ENCODE measurements at places on chromosomes 12 and 14. TPM values are rescaled to one million over a fixed set of nuclear protein-coding genes. Genes with fewer than 3 reads are reported as not detected.

Gene DLK1
- total RNA-seq = not detected

DNA sequence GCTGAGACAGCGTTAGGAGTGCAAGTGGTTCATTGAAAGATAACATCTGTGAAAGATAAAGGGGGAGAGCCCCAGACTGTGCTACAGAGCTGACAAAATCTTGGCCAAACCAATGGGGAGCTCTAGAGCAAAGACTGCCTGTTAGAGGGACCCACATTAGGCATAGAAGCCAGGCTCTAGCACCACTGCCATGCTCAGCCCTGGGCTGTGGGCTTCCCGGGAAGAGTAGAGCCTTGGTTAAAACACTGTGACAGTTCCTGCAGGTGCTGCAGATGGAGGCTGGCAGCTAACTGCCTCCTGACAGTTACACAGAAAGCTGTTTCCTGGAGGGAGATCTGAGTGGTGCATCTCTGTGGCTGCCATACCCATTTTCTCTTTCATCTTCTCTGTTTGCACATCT lies 23.0 kb downstream of the TSHR start:
- DNase-seq = no peak

Gene MMP17
- 12.1 TPM for total RNA-seq

- no peak for DNase-seq
Measured at GRCh38 chr14:75427126-75427481, 718 bp upstream of the JDP2 start.

- DNase-seq = no peak
Measured at GRCh38 chr12:40016980-40017379, 88.9 kb downstream of the SLC2A13 start.

DNA sequence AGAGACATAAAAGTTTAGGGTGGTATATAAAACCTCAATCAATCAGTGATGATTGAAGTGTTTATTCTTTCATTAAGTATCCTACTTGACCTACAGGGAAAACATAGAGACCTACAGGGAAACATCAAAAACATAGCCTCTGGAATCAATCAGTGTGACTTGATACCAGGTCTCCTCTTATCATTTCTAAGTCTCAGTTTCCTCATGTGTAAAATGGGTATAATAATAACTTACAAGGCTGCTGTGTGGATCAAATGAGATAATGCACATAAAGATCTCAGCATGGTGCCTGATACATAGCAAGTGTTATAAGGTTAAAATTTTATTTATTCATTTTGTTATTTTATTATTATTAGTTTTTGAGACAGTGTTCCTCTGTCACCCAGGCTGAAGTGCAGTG lies 22.2 kb upstream of the GNPTAB start:
- DNase-seq = no peak

DNA sequence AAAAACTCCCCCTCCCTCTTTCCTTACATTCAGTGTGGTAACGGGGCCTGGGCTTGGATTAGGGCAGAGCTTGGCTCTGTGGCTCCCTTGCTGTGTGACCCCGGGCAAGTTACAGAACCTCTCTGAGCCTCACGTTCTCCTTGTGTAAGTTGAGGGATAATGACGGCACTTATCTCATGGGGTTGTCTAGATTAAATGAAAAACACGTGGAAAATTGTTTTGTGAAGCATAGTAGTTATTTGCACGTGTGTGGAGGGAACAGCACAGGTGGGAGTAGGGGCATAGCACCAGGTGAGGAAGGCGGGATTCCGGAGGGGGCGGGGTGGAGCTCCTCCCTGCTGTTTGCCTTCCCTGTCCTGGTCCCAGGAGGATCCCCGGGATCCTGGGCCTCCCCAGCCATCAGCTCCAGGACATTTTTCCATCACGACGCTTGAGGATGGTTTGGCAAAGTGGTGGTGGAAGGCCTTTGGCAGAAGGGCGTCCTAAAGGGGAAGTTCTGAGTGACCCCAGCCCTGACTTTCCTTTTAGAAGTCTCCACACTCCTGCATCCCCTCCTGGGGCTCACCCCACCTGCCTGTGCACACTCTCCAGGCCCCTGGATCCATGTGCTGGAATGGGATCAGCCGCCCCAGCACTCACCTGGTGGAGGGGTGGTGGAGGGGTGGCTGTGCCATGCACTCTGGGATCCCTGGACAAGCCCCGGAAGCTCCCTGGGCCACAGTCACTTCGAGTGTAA lies 22.7 kb downstream of the LRTM2 start:
- no peak for DNase-seq

Gene CALCOCO1
- 336 TPM for total RNA-seq

- DNase-seq = no peak
Measured at GRCh38 chr12:120599672-120600552, 18.7 kb upstream of the POP5 start.

Gene RAP1B
- 245 TPM for total RNA-seq

- DNase-seq = no peak
Measured at GRCh38 chr12:52267266-52267665, 7.2 kb upstream of the KRT86 start.

Gene KRT79
- not detected for total RNA-seq

DNA sequence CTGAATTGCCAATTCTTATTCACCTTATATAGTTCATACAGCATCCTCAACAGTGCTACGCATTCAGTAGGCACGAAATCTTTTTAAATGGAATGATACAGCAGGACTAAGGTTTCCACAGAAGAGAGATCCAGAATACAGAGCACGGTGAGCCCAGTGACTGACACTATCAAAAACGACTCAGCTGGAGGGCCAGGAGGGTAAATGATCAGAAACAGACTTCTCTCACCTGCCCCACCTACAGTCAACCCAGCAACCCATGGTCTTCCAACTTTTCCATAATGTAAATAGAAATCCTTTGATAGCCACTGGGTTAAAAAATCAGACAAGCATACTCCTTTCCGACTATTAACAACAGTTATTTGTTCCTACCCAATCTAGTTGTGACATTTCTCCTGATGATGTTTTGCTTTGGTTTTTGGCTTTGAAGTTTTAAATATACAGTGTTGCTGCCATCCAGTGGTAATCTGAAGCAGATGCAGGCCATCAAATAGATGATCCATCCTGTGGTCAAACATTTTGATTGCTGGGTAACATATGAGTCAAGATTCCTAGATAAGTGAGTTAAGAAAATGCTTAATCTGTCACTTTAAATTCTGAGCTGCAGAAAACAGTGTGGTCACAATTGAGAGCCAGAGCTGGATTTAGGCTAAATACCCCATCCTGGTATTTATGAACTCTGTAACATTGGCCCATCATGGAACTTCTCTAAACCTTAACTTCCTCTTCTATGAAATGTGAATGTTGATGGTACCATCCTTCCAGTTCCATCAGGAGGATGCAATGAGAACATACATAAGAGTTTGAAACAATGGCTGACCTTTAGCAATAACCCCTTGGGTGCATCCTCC lies 42.0 kb downstream of the GPHB5 start:
- no peak for DNase-seq

Gene MYRFL
- not detected for total RNA-seq

DNA sequence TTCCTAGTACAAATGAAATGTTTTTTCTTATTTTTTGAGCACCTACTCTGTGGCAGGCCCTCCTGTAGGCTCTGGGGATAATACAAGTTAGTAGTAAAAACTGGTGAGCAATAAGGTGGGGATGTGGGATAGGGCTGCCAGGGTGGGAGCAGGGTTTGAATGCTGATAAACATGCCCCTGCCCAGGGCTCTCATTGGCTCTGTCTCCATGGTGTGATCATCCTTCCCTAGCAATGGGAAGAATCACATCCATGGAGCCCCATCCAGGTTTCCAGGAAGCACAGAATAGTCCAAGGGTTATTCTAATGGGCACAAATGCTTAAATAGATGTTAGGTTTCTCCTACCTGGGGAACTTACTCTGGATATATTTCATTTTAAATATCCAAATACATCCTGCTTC lies 45.5 kb downstream of the GIT2 start:
- no peak for DNase-seq

DNA sequence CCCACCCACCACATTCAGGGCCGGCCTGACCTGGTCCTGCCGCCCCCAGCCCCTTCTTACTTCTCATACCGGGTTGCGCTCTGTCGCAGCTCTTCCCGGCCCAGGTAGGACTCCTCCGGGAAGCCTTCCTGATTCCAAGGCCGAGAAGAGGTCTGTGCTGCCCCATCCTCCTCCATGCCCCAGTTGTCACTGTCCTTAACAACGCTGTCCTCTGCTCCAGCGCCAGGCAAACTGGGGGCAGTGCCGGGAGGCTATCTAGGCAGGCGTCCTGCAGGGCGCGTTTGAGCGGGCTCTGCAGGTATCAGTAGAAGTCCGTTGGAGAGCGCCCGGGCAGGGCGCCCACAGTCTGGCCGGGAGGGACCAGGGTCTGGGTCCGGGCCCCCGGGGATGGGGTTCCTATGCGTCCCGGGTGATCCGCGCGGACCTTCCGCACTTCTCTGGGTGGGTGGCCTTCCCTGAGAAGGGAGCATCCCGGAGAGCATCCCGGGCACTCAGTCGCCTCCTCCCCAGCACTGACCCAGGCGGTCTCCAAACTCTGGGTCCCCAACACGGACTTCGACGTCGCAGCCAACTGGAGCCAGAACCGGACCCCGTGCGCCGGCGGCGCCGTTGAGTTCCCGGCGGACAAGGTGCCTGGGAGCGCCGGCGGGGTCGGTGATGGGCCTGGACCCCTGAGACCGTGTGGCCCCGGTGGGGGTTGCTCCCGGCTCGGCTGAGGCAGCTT lies 900 bp downstream of the AMN start:
- DNase-seq = no peak

Gene EIF5
- 89.2 TPM for total RNA-seq

Gene COQ6
- total RNA-seq = 46.3 TPM

Gene KERA
- total RNA-seq = not detected

Gene OTX2
- total RNA-seq = not detected

DNA sequence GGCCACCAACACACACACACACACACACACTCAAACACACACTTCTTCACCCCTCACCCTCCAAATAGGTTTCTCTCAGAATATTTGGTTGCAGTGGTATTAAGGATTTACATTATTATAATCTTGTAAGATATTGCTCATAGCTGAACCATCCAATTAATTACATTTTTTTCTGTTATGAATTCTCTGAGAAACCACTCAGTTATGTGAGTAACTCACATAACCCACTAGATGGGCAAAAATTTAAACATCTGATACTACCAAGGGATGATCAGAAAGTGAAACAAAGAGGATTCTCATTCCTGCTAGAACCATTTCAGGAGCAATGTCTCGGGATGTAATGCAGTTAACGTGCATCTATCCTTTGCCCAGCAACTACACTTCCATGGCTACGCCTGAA lies 31.6 kb downstream of the TMTC1 start:
- DNase-seq = no peak

Gene FBRSL1
- 20.2 TPM for total RNA-seq

DNA sequence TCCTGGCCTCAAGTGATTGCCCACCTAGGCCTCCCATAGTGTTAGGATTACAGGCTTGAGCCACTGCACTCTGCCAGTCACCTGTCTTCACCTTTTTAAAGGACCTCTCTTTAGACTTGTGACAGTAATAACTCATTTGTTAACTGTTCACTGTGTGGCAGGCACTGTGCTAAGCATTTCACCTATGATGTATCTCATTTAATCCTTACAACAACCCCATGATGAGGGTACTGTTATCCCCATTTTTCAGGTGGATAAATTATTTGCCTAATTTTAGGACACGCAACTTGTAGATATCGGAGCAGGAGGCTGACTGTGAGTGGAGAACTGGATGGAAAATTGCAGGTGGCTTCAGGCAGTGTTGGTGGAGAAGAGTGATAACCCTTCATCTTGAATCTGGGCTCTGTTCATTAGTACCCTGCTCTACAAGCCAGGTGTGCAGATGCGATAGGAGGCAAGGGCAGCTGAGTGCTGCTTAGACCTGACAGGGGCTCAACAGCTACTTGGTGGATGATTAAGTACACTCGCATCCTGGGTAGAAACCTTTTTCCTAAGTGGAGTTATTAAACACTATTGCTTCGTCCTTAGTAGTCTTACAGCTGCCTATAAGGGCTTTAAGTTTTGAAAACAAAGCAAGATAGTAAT lies 2.7 kb downstream of the TCTN1 start:
- DNase-seq = no peak

Gene POTEG
- total RNA-seq = not detected

Gene APOLD1
- total RNA-seq = 38.4 TPM

DNA sequence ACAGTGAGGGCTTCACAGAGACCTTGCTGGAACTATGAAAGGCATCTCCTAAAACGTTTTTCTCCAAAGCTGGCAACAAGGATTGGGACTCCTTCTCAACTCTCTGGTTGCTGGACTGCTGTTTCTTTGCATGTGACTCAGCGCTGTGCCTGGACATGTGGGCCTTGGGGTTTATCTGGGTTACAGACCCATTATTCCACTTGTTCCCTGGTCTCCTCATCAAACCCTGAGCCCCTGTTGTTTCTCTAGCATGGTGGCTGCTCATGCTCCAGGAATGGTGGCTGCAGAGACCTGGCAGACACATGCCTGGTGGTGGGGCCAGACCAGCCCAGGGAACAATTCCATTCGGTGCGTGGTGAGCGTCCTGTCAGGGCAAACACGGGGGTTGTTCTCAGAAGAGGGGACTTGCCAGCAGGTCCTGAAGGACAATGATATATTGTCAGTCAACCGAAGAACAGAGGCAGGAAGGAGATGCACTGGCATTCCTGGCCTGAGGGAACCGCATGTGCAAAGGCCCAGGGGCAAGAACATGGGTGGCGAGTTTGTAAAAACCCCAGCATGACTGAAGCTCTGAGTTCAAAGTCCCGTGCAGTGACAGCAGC lies 320.1 kb upstream of the RTL1 start:
- no peak for DNase-seq

- no peak for DNase-seq
Measured at GRCh38 chr12:4272424-4273272, 914 bp upstream of the CCND2 start.

Gene CLECL1
- 1.9 TPM for total RNA-seq
